ENCODE measurements at places on chromosomes 3 and 15. TPM values are rescaled to one million over a fixed set of nuclear protein-coding genes. Genes with fewer than 3 reads are reported as not detected.
A peak's percentile ranks its signal among the peaks of the same experiment; 100 is the strongest.

SLC9C1 gene
- not detected for total RNA-seq

NANOGP8 gene
- not detected for total RNA-seq

SENP7 gene
- 17.4 TPM for total RNA-seq

FETUB gene
- not detected for total RNA-seq

DNA sequence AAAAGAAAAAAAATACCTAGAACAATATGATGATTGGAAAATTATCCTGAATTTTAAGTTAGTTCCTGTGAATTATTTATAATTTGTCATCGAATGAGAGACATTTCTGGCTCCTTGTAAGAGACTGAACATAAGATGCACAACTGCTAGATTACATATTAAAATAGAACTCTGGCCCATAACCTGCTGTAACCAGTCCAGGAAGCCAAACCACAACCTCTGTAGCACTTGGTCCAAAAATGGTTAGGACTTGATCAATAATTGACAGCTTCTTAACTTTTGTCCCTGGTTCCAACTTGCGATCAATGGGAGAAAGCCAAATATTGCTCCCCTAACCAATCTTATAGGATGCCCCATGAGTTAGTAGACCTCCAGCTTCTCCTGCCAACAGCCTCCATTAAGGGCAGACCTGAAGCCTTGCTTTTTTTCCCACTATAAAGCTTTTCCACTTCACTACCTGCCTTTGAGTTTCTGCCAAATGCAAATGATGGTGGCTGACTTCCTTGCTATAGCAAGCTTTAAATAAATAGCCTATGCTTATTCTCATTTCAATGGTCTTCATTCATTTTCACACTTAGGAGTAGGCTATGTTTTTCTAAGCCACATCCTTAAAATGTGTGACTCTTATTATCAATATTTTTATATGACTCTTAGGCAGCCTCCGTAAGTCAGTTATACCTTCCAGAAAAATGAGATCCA lies 224.0 kb upstream of the ARHGEF26 start:
- H3K4me3 ChIP-seq = no peak overlapping the region
- H3K27ac ChIP-seq = no peak overlapping the region
- no peaks in the 10 kb centered on the region for H3K36me3 ChIP-seq
- no peaks in the 10 kb centered on the region for H3K4me1 ChIP-seq
- H3K27me3 ChIP-seq = no peaks in the 10 kb centered on the region
- DNase-seq = no peak

GRCh38 chr3:21587894-21588293 lies 163.1 kb downstream of the ZNF385D start:
- no peak overlapping the region for H3K27ac ChIP-seq
- H3K4me3 ChIP-seq = no peak overlapping the region
- no peaks in the 10 kb centered on the region for H3K27me3 ChIP-seq
- no peaks in the 10 kb centered on the region for H3K4me1 ChIP-seq
- DNase-seq = no peak

GRCh38 chr15:40937762-40938535 lies 8.8 kb downstream of the DLL4 start:
- H3K4me3 ChIP-seq = no peak overlapping the region
- H3K36me3 ChIP-seq = no peaks in the 10 kb centered on the region
- DNase-seq = peak; percentile 43
- H3K27me3 ChIP-seq = no peaks in the 10 kb centered on the region
- H3K27ac ChIP-seq = no peak overlapping the region

DNA sequence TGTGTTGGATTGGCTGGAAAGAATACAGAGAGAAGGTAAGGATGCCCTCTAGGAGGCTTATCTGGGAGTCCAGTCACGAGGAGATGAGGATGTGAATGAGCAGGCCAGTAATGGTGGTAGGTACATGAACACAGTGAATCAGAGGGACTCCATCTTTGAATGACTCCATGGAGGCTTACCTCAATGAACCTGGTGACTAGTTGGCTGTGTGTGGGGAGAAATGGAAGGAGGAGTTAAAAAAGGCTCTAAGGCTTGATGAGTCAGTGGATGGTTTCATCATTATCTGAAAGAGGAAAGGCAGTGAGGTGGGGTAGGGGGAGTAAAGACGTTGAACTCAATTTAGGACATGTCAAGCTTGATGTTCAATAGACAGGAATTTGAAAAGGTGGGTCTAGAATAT lies 61.1 kb downstream of the KCNAB1 start:
- peaks cover 12% of the 10 kb centered on the region for H3K4me1 ChIP-seq
- H3K27me3 ChIP-seq = no peaks in the 10 kb centered on the region
- H3K4me3 ChIP-seq = no peak overlapping the region
- no peaks in the 10 kb centered on the region for H3K36me3 ChIP-seq

DNA sequence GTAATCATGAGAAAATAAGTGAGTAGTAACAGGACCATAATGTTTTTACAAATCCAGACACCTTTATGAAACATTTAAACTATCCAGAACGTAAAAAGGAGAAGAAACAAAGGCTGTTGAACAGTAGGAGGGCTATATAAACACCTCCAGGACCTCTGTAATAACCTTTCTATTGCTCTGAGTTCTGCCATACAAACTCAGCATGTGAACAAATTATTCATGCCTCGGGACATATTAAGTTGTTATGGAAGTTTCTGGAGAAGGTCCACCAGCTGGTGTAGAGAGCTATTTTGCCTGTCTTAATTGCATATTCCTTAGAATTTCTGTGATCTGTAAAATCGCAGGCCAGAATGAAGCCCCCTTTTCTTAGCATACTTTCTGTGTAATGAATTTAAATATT lies 256.3 kb downstream of the UBE2E2 start:
- no peak overlapping the region for H3K27ac ChIP-seq
- DNase-seq = no peak
- H3K36me3 ChIP-seq = no peaks in the 10 kb centered on the region
- no peaks in the 10 kb centered on the region for H3K27me3 ChIP-seq
- H3K4me3 ChIP-seq = no peak overlapping the region
- peaks cover 15% of the 10 kb centered on the region for H3K4me1 ChIP-seq

DNA sequence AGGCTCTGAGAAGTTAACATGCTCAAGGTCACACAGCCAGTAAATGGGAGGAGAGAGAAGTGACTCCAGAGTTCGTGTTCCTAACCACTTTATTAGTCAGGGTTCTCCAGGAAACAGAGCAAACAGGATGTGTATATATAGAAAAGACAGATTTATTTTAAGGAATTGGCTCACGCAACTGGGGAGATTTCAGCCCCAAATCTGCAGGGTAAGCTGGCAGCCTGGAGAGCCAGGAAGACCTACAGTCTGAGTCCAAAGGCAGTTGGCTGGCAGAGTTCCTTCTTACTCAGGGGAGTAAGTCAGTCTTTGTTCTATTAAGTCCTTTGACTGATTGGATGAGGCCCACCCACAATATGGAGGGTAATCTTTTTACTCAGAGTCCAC lies 118.2 kb upstream of the PROK2 start:
- H3K36me3 ChIP-seq = no peaks in the 10 kb centered on the region
- peaks cover 3% of the 10 kb centered on the region for H3K27me3 ChIP-seq
- no peak overlapping the region for H3K4me3 ChIP-seq
- H3K27ac ChIP-seq = no peak overlapping the region

DNA sequence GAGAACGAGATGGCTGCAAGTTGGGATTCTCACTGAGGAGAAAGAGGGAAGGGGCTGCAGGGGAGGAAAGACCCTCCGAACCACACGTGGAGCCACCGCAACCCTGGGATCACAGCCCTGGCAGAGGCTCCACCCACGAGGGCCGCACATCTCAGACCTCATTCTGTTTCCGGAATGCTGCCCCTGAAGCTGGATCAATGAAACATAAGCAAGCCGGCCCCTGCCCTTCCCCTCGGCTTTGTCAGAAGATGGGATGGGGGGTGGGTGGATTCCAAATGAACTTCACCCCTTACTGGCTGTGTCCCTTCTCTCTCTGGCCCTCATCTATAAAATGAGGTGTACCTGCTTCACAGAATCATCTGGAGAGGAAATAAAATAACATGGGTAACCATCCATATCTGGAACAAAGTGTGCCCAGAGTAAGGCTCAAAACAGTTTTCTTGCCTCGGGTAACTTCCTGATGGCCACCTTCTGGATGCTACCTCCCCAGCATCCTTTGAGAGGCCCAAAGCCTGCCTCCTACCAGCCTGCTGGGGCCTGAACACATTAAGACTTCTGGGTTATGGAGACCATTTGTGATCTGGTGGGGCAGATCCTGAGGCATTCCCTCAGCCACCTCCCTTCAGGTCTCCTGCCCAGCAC lies 4.6 kb upstream of the CCDC9B start:
- H3K27me3 ChIP-seq = no peaks in the 10 kb centered on the region
- H3K4me1 ChIP-seq = peaks cover 85% of the 10 kb centered on the region
- no peak overlapping the region for H3K4me3 ChIP-seq
- no peaks in the 10 kb centered on the region for H3K36me3 ChIP-seq
- H3K27ac ChIP-seq = no peak overlapping the region

DNA sequence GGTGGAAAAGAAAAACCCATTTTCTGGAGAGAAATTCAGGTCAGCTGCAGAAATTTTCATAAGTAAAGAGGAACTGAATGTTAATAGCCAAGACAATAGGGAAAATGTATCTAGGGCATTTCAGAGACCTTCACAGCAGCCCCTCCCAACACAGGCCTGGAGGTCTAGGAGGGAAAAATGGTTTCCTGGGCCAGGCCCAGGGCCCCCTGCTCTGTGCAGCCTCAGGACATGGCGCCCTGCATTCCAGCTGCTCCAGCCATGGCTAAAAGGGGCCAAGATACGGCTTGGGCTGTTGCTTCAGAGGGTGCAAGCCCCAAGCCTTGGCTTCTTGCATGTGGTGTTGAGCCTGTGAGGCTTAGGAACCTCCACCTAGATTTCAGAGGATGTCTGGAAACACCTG lies 92.2 kb downstream of the C3orf70 start:
- H3K4me3 ChIP-seq = no peak overlapping the region
- H3K27me3 ChIP-seq = no peaks in the 10 kb centered on the region
- DNase-seq = no peak
- H3K36me3 ChIP-seq = no peaks in the 10 kb centered on the region
- no peaks in the 10 kb centered on the region for H3K4me1 ChIP-seq

DNA sequence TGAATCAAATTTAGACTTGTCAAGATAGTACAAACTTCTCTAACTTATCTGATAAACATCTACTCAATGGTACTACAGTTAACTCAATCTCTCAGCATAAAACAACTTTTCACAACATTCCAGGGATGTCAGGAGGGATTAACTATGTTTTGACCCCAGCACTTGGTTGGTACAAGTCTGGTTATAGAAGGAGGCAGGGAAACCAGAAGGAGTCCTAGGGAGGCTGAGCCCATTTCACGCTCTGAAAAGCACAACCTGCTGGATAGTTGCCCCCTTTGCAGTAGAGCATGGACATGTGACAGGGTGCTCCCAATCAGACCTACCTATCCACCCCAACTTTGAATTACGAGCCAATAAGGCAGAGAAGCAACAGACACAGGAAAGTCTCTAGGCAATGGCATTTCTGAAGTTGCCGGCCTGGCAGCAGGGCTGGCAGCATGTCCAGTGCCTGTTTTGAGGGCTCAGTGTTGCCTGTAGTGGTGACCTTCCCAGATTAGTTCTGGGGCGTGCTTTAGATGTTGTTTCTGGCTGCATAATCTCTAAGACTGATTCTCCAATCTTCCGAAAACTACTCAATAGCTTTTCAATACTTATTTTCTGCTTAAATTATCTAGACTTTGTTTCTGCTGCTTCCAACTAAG lies 8.2 kb downstream of the ANKUB1 start:
- peak overlapping the region; percentile 30 for H3K27ac ChIP-seq
- no peaks in the 10 kb centered on the region for H3K36me3 ChIP-seq
- no peaks in the 10 kb centered on the region for H3K27me3 ChIP-seq
- H3K4me3 ChIP-seq = no peak overlapping the region
- peaks cover 16% of the 10 kb centered on the region for H3K4me1 ChIP-seq

GRCh38 chr15:42152196-42152920 lies 4.1 kb downstream of the PLA2G4F start:
- H3K4me1 ChIP-seq = peaks cover 17% of the 10 kb centered on the region
- no peak for DNase-seq
- H3K36me3 ChIP-seq = no peaks in the 10 kb centered on the region
- H3K27me3 ChIP-seq = no peaks in the 10 kb centered on the region

DNA sequence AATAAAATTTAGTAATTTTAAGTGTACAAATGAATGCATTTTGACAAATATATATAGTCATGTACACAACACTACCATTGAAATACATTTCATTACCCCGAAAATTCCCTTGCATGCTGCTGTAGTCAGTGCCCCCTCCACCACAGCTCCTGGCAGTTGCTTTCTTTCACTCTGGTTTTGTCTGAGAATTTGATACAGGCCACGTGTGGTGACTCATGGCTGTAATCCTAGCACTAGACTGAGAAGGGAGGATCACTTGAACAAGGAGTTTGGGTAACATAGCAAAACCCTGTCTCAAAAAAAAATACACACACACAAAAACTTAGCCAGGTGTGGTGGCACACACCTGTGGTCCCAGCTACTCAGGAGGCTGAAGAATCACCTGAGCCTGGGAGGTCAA lies 65.4 kb downstream of the TFRC start:
- H3K36me3 ChIP-seq = no peaks in the 10 kb centered on the region
- H3K4me3 ChIP-seq = no peak overlapping the region
- H3K4me1 ChIP-seq = peaks cover 18% of the 10 kb centered on the region
- no peak overlapping the region for H3K27ac ChIP-seq

GRCh38 chr15:50685191-50685975 lies 1.2 kb downstream of the TRPM7 start:
- no peak for DNase-seq
- H3K36me3 ChIP-seq = no peaks in the 10 kb centered on the region
- peak overlapping the region; percentile 90 for H3K4me3 ChIP-seq
- H3K27me3 ChIP-seq = no peaks in the 10 kb centered on the region
- H3K4me1 ChIP-seq = peaks cover 24% of the 10 kb centered on the region
- H3K27ac ChIP-seq = peak overlapping the region; percentile 89

- no peaks in the 10 kb centered on the region for H3K27me3 ChIP-seq
- H3K4me3 ChIP-seq = no peak overlapping the region
- H3K27ac ChIP-seq = no peak overlapping the region
- no peak for DNase-seq
- H3K4me1 ChIP-seq = peaks cover 43% of the 10 kb centered on the region
- peaks cover 12% of the 10 kb centered on the region for H3K36me3 ChIP-seq
Observed at GRCh38 chr3:46435081-46435726, 28.1 kb downstream of the CCRL2 start.

- no peaks in the 10 kb centered on the region for H3K27me3 ChIP-seq
- DNase-seq = no peak
- H3K27ac ChIP-seq = no peak overlapping the region
- H3K4me1 ChIP-seq = peaks cover 3% of the 10 kb centered on the region
- H3K4me3 ChIP-seq = no peak overlapping the region
- H3K36me3 ChIP-seq = no peaks in the 10 kb centered on the region
Observed at GRCh38 chr15:30985081-30985531, 6.3 kb downstream of the MTMR10 start.

- H3K36me3 ChIP-seq = no peaks in the 10 kb centered on the region
- DNase-seq = no peak
- no peak overlapping the region for H3K4me3 ChIP-seq
- H3K27ac ChIP-seq = no peak overlapping the region
Observed at GRCh38 chr3:157294491-157294890, 134.5 kb upstream of the CCNL1 start.

DNA sequence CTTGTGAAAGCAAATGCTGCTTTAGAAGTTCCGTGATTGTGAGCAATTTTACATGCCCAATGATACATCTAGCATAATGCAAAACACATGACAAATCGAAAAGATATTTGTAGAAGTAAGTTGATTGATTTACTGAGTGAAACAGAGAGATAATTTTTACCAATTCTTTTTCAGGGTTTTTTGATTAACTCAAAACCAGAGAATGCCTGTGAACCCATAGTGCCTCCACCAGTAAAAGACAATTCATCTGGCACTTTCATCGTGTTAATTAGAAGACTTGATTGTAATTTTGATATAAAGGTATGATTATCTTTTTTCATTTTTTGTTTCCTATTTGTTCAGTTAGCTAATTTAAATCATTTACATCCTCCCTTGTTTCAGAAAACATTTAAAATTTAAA lies 58.8 kb downstream of the RNF13 start:
- no peak overlapping the region for H3K4me3 ChIP-seq
- H3K27me3 ChIP-seq = no peaks in the 10 kb centered on the region
- no peak for DNase-seq

Measured in PC-9 (cell line).